ENCODE measurements at places on chromosomes 5 and 9.

DNA sequence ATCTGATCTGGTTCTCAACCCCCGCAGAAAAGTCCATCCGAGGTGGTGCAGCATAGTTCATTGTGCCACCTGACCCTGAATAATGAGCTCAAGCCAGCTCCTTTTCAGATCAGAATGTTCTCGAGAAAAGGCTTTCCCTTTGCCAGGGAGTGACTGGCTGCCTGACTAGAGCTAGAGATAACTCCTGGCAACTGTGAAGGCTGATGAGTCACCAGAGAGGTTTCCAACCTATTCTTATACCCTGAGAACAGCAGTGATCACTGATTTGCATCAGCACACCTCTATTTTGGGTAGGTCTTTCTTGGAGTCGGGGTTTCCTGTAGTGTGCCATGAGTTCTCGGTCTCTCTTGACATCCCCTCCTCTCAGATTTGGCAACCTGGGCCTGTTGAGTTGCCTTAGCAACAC is 127.9 kb downstream of the PIK3R1 start:
- DNase-seq, result peak; percentile 83

DNA sequence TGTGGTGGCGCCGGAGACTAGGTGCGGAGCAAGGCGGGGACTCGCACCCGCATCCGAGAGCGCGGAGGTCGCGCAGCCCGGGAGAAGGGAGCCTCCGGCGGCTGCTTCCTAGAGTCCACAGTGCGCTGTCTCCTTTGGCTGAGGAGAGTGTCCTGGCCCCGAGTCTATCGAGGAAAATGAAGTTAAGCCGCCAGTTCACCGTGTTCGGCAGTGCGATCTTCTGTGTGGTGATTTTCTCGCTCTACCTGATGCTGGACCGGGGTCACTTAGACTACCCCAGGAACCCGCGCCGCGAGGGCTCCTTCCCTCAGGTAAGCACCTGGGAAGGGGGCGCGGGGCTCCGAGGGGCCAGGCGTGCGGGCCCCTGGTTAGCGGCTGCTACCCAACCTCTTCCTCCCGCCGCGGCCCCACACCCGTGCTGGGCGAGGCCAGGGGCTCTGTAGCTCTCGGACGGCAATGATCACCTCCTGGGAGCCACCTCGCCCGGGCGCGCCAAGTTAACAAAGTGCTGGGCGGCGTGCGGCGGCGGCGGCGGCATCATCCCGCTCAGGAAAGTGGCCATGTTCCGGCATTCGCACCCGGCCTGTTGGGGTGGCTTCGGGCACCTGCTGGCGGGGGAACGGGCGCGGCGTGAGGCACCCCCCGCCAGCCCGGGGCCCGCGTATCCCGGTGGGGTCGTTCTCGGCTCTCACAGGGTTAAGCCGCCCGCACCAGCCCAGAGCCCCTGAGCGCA is 681 bp downstream of the MAN2A1 start:
- DNase-seq, result no peak

DNA sequence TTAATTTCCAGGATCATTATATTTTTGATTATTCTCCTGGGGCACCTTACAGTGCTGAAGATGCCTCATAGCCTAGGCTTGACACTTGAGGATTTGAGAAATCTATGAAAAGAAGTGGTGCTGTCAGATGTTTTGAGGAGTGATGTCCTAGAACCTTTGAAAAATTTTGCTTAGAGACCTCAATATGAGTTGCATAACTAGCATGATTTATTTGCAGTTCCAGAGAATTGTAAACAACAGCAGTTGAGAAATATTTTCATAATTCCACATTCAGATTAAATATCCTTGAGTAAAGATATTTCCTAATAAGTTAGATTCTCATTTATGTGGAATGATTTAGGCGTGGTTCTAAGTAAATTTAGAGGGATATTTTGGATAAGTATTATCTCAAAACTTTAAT is 225.8 kb downstream of the ADAMTSL1 start:
- no peak for DNase-seq

DNA sequence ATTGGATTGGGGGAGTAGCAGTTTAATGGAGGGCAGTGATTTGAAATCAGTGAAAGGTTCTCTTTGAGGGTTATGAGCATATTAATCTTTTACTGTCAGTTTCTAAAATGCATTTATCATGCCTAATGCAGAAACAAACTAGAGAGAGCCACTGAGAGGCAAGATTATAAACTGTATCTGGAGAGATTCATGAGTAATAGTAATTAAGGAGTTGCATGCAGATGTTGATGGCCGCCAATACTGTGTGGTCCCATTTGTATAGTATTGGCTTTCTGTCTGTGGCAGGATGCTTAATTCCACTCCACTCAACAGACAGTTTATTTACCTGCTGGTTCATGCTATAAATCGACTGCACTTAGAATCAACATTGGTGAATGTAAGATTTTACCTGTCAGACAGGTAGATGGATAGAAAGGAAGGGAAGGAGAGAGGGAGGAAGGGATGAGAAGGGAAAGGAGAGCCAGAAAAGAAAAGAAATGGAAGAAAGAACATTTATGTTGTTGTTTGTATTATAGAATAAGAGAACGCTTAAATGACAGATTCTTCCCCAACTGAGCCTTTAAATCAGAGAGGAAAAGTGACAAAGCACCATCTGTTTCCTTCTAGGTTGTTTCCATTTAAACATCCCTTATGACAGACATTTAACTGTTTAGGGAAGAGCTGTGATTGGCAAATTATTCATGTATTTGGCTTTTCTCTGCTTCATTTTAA is 146.5 kb downstream of the PAM start:
- no peak for DNase-seq

Measured in thoracic aorta (tissue), 2 donors.